ENCODE measurements at places on chromosomes 4 and X. TPM values are rescaled to one million over a fixed set of nuclear protein-coding genes. Genes with fewer than 3 reads are reported as not detected.

The USP53 gene
- total RNA-seq, result 25.4 TPM

The CACNA1F gene
- 0.21 TPM for total RNA-seq

The TNIP2 gene
- 46.5 TPM for total RNA-seq

The NUDT11 gene
- total RNA-seq, result 0.58 TPM

The FGB gene
- total RNA-seq, result 0.26 TPM

The ZDHHC9 gene
- 85.8 TPM for total RNA-seq

The FNIP2 gene
- total RNA-seq, result 71.2 TPM

The NRK gene
- 1.1 TPM for total RNA-seq

The RAB39B gene
- total RNA-seq, result 0.67 TPM

The RIBC1 gene
- total RNA-seq, result 1.9 TPM

The ITGB1BP2 gene
- total RNA-seq, result 0.99 TPM

The PDCL2 gene
- not detected for total RNA-seq

The OTOP1 gene
- total RNA-seq, result not detected

GRCh38 chrX:70755850-70756249, 152.7 kb downstream of the TEX11 start:
- no peak overlapping the region for H3K27ac ChIP-seq
- no peak overlapping the region for H3K4me3 ChIP-seq
- H3K4me1 ChIP-seq, result no peaks in the 10 kb centered on the region
- DNase-seq, result no peak
- no peaks in the 10 kb centered on the region for H3K27me3 ChIP-seq

DNA sequence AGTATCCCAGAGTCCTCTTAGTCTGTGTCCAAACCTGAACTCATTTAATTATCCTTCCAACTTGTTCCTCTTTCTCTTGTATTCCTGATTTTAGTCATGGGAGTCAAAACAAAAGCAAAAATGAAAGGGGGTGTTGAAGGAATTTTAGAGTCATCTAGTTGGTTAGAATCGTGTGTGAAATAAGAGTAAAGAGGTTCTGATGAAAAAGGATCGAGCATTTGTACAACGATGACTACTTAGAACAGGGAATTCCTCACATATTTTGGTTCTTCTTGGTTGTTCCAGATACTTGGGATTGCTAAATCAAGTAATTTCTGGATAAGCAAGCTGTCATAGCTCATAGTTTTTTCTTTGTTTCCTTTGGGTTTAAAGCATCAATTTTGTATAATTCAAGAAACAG, 194.4 kb downstream of the BCOR start:
- H3K4me3 ChIP-seq, result no peak overlapping the region
- H3K27ac ChIP-seq, result no peak overlapping the region

- no peaks in the 10 kb centered on the region for H3K27me3 ChIP-seq
- DNase-seq, result no peak
- H3K36me3 ChIP-seq, result no peaks in the 10 kb centered on the region
- no peaks in the 10 kb centered on the region for H3K4me1 ChIP-seq
These were observed 20.2 kb downstream of the TLR10 start for GRCh38 chr4:38762560-38762959.

DNA sequence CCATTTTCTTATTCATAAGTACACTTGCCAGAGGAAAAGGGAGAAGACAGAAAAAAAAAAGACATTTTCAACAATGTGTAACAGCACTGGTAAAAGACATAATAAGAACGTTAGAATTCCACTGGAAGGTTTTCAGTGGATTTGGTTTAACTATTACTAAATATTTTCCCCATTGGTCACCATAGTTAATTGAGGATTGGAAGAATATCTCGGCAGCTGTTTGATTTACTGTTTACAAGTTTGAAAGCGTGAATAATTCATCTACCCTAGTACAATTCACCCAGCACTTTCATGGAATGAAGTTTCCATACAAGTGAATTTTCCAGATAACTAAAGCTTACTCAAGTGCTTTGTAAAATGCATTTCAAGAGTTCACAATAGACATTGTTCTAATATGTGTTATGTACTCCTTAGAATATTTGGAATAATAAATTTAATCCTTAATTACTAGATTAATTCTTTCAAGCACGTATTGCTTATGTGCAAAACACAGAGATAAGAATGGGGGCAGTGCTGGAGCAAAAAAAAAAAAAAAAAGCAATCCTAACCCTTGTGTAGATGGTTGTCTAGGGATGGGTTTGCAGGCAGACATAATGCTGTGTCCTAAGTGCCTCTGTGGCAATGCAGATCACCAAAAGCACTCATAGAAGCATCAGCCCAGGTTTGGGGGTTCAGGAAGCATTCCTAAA, 57.1 kb downstream of the ENPEP start:
- H3K4me1 ChIP-seq, result no peaks in the 10 kb centered on the region
- no peak overlapping the region for H3K4me3 ChIP-seq
- H3K27ac ChIP-seq, result peak overlapping the region; percentile 38
- no peaks in the 10 kb centered on the region for H3K36me3 ChIP-seq

DNA sequence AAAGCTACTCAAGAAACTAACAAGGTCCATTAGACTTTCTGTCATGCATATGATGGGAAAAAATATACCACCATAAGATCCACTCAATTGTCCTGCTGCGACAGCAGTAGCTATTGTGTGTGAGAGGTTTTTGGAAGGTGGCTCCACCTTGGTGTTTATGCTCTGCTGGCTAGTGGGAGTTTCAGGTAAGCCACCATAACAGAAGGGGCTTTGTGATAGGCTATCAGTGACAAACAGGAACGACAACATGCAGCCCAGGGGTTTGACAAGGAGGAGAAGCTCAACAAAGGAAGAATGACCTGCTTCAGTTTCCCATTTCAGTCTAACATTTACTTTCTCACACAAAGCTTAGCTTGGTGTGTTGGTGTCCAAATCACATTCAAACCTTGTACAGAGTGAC, 182.6 kb downstream of the ATOH1 start:
- no peaks in the 10 kb centered on the region for H3K27me3 ChIP-seq
- no peak for DNase-seq
- no peak overlapping the region for H3K4me3 ChIP-seq
- no peaks in the 10 kb centered on the region for H3K36me3 ChIP-seq
- no peaks in the 10 kb centered on the region for H3K4me1 ChIP-seq

- peak overlapping the region; percentile 16 for H3K27ac ChIP-seq
- no peaks in the 10 kb centered on the region for H3K27me3 ChIP-seq
- H3K4me1 ChIP-seq, result peaks cover 11% of the 10 kb centered on the region
- H3K4me3 ChIP-seq, result no peak overlapping the region
- no peaks in the 10 kb centered on the region for H3K36me3 ChIP-seq
These were observed 20.8 kb downstream of the LIN54 start for GRCh38 chr4:82989575-82990429.

- no peaks in the 10 kb centered on the region for H3K36me3 ChIP-seq
- H3K4me1 ChIP-seq, result peaks cover 21% of the 10 kb centered on the region
- no peak for DNase-seq
- no peak overlapping the region for H3K4me3 ChIP-seq
- peaks cover 5% of the 10 kb centered on the region for H3K27me3 ChIP-seq
- H3K27ac ChIP-seq, result peak overlapping the region; percentile 80
These were observed 52.7 kb upstream of the ZCCHC13 start for GRCh38 chrX:74251006-74251930.

GRCh38 chr4:79150820-79151416, 174.9 kb downstream of the NAA11 start:
- no peaks in the 10 kb centered on the region for H3K36me3 ChIP-seq
- H3K4me3 ChIP-seq, result no peak overlapping the region
- no peaks in the 10 kb centered on the region for H3K27me3 ChIP-seq
- no peak overlapping the region for H3K27ac ChIP-seq

- no peaks in the 10 kb centered on the region for H3K36me3 ChIP-seq
- H3K27me3 ChIP-seq, result no peaks in the 10 kb centered on the region
- no peak overlapping the region for H3K4me3 ChIP-seq
- no peak overlapping the region for H3K27ac ChIP-seq
These were observed 33.4 kb downstream of the C4orf54 start for GRCh38 chr4:99624141-99624719.

- no peak overlapping the region for H3K27ac ChIP-seq
- no peak for DNase-seq
- H3K27me3 ChIP-seq, result no peaks in the 10 kb centered on the region
These were observed 66.9 kb downstream of the WDFY3 start for GRCh38 chr4:84899616-84900015.

- no peaks in the 10 kb centered on the region for H3K27me3 ChIP-seq
- H3K36me3 ChIP-seq, result no peaks in the 10 kb centered on the region
- H3K4me3 ChIP-seq, result no peak overlapping the region
- DNase-seq, result no peak
- H3K27ac ChIP-seq, result no peak overlapping the region
- H3K4me1 ChIP-seq, result no peaks in the 10 kb centered on the region
These were observed 655.6 kb upstream of the GALNTL6 start for GRCh38 chr4:171157462-171158082.

- no peak overlapping the region for H3K27ac ChIP-seq
- no peak overlapping the region for H3K4me3 ChIP-seq
- no peaks in the 10 kb centered on the region for H3K4me1 ChIP-seq
- H3K27me3 ChIP-seq, result no peaks in the 10 kb centered on the region
- DNase-seq, result no peak
These were observed 271.6 kb downstream of the CENPC start for GRCh38 chr4:67273666-67274065.

GRCh38 chrX:7272346-7272745, 124.4 kb upstream of the PUDP start:
- no peak for DNase-seq
- no peak overlapping the region for H3K27ac ChIP-seq
- H3K4me3 ChIP-seq, result no peak overlapping the region
- no peaks in the 10 kb centered on the region for H3K27me3 ChIP-seq
- no peaks in the 10 kb centered on the region for H3K36me3 ChIP-seq

GRCh38 chr4:25861951-25862410, 807 bp downstream of the SEL1L3 start:
- H3K27me3 ChIP-seq, result peaks cover 7% of the 10 kb centered on the region
- H3K36me3 ChIP-seq, result no peaks in the 10 kb centered on the region
- H3K4me3 ChIP-seq, result peak overlapping the region; percentile 77
- DNase-seq, result no peak

GRCh38 chr4:146415829-146416228, 105.9 kb downstream of the SLC10A7 start:
- no peaks in the 10 kb centered on the region for H3K4me1 ChIP-seq
- no peaks in the 10 kb centered on the region for H3K27me3 ChIP-seq
- no peak for DNase-seq
- H3K4me3 ChIP-seq, result no peak overlapping the region

DNA sequence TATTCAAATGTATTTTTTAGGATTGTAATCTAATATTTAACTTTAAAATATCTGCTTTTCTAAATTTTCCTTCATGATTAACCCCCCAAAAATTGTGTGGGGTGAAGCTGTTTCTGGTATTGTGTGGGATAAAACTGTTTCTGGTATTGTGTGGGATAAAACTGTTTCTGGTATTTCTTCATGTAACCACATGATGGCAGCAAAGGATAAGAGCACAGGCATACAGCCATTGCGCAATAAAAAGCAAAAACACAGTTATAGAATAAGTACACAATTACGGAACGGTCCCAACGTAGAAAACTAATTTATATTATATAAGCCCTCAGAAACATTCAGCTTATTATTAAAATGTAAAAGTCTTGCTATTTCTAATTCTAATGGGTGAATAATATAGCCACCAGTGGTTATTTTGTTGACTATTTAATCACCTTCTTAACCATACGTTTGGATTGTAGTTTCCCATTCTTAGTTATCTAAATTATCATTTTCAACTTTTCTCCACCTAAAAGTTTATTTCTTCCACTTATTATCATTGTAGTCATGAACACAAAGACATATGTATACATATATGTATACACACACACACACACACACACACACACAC, 333.9 kb upstream of the FSTL5 start:
- DNase-seq, result peak; percentile 37
- no peak overlapping the region for H3K4me3 ChIP-seq
- no peaks in the 10 kb centered on the region for H3K36me3 ChIP-seq
- H3K4me1 ChIP-seq, result no peaks in the 10 kb centered on the region
- no peaks in the 10 kb centered on the region for H3K27me3 ChIP-seq
- no peak overlapping the region for H3K27ac ChIP-seq

GRCh38 chrX:10450229-10450958, 170.0 kb downstream of the MID1 start:
- H3K4me3 ChIP-seq, result no peak overlapping the region
- H3K36me3 ChIP-seq, result no peaks in the 10 kb centered on the region
- H3K4me1 ChIP-seq, result no peaks in the 10 kb centered on the region

DNA sequence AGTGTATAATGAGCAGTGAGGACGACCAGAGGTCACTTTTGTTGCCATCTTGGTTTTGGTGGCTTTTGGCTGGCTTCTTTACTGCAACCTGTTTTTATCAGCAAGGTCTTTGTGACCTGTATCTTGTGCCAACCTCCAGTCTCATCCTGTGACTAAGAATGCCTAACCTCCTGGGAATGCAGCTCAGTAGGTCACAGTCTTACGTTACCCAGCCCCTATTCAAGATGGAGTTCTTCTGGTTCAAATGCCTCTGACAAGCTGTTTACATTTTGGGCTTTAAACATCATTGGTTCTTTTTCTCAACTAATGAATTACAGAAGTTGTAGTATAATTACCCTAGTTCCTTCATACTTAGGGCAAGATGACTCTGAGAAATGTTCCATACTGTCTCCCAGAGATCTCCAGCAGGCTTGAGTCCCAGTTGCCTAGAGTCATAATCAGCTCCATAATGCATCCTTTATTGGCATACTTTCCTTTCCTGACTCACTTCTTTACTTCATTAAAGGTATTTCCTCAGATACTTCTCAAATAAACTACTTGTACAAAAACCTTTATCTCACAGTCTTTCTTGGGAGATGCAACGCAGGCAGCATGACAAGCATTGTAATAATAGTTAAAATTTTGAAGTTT, 136.5 kb downstream of the KDM6A start:
- DNase-seq, result no peak
- H3K27ac ChIP-seq, result no peak overlapping the region
- no peaks in the 10 kb centered on the region for H3K4me1 ChIP-seq
- H3K4me3 ChIP-seq, result no peak overlapping the region

DNA sequence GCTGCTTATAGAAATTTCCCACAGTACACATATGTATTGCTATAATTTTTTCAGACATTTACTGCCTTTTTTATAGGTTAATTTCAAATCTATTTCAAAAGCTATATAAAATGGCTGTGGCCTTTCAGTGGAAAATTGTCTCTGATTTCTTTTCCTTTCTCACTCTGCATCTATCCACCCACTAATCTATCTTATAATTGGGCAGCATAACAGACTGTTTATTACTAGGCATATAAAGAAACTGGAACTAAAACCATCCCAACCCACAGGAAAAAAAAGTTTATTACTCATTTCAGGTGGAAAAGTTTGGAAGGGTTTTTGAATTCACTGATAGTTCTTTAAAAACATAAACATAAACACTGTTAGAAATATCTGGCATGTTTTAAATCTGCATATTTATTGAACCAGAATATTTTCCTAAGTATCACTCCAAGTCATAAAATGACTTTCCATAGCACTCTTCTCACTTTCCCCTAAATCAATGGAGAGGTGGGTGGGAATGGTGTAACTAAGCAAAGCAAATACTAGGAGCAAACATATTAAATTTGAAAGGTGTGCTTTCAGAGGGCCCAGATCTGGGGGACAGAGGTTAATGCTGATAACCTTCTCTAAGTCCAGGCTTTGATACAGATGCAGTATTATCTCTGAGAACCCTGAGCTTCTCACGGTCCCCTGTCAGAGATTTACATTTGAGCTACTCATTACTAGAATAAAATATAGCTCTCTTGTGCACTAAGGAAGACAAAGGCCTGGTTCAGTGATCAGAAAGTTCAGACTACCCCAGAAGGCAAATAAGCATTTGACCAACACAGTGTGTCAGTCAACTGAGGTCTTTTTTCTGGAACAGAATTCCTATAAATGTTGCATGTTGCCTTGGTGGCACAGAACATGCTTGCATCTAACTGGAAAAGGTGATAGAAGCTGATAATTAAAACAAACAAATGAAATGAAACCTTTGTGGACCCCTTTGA, 328.3 kb downstream of the UNC5C start:
- H3K36me3 ChIP-seq, result no peaks in the 10 kb centered on the region
- peaks cover 6% of the 10 kb centered on the region for H3K4me1 ChIP-seq
- no peak overlapping the region for H3K27ac ChIP-seq
